ENCODE measurements at places on chromosomes 2 and 18.

DNA sequence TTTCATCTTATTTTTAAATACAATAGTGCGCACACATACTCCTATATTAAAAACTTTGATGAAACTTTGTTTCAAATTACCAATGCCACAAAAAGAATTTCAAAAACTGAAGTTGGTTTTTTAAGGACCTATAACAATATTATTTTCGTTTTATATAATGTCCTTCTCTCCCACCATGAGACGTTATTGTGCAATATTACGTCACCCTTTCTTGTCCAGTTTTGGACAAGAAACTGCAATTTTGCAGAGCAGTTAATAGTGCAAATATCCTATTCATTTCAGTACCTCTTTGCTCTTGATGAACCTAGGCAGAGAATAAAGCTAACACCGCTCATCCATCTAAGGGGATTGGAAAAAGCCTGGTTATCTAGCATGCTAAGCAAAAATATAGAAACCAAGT is 9.7 kb upstream of the ZNF516 start:
- DNase-seq = no peak

GRCh38 chr2:202377207-202377761 is 1.2 kb downstream of the BMPR2 start:
- peak; percentile 48 for DNase-seq

DNA sequence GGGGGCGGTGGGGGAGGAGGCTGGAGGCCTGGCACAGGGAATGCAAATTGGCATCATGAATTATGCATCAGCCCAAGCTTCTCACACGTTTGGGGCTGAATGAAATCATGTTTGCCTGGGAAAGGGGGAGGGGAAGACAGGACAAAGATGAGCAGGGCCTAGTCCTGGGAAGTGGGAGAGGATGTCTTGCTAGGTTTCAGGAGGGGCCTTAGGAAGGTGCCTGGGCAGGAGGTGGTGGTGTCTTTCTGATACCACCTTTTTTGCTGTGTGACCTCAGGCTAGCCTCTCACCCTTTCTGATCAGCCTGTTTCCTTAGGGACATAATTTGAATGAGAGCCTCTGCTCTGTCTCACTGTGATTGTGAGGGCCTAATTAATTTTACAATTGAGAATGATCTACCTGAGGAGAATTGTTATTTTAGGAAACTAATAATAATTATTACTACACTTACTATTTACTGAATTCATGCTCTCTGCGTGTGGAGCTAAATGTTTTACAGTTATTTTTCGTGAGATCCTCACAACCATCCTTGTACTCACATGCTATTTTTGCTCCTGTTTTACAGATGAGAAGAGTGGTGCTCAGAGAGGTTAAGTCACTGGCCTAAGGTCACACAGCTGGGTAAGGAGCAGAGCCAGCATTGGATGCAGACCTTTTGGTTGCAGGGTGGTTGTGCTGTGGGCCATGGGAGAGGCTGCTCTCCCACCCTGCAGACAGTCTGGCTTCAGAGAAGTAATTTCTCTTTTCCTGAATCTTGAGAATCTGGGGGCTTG is 39.6 kb downstream of the INHBB start:
- DNase-seq = peak; percentile 13

DNA sequence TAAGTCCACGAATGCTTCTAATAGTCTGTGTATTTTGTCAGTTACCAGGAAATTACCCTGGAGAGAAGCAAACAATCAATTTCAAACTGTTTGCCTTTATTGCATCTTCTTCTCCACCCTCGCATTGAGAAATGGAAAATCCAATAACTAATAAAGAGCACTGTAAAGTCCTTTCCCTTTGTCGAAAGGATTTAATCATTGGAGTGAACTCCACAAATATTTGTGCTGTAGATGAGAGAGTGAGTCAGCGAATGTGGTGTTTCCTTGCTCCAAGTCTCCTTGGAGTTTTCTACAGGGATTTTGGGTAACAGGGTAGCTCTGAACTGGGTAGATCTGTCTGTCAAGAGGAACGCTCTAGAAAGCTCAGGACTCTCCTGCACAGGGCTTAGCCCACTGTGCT is 240.2 kb downstream of the KCNS3 start:
- no peak for DNase-seq

DNA sequence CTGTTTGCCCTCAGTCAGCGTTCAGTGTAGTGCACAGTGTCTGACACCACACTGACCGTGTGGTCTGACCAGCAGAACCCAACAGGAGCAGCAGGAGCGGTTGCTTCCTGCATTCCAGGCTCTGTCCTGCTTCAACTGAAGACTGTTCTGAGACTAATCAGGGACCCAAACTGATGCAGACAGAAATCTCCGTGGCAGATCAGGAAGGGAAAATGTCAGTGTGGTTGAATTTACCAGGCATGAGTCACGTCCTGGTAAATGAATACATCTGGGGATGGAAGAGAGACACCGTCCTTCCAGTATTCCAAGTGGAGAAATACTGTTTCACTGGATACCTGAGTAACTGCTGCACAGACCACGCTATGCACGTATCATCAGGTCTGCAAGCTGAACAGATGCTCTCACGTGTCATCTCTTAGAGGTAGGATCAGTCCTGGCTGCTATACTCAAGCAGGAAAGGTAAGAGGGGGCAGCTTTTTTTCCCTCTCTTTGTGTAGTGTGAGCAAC is 223.6 kb upstream of the EPAS1 start:
- peak; percentile 40 for DNase-seq

Data from right hindlimb (tissue), 1 donor.